ENCODE measurements at places on chromosomes 4 and X.
A peak's percentile ranks its signal among the peaks of the same experiment; 100 is the strongest.

- DNase-seq: no peak
Observed at GRCh38 chr4:11469650-11470437, 41.1 kb upstream of the HS3ST1 start.

- no peak for DNase-seq
Observed at GRCh38 chr4:189804894-189805293, 135.8 kb upstream of the FRG1 start.

DNA sequence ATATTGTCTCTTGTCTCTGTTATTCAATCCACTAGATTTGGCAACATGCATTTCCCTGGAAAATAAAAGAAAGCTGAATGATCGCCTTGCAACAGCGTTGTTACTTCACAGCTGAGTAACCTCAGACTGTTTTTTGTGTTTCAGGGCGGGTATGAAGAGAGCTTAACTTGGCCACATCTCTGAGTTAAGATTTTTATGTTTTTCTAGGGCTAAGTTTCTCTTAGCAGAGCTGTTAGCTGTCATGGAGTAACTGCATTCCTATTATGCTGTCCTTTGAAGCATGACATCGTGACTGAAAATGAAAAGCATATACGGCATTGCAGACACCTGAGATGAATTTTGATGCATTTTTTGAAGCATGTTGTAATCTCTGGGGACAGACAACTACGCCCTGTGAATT, 1798.9 kb downstream of the PCDH7 start:
- DNase-seq: no peak

DNA sequence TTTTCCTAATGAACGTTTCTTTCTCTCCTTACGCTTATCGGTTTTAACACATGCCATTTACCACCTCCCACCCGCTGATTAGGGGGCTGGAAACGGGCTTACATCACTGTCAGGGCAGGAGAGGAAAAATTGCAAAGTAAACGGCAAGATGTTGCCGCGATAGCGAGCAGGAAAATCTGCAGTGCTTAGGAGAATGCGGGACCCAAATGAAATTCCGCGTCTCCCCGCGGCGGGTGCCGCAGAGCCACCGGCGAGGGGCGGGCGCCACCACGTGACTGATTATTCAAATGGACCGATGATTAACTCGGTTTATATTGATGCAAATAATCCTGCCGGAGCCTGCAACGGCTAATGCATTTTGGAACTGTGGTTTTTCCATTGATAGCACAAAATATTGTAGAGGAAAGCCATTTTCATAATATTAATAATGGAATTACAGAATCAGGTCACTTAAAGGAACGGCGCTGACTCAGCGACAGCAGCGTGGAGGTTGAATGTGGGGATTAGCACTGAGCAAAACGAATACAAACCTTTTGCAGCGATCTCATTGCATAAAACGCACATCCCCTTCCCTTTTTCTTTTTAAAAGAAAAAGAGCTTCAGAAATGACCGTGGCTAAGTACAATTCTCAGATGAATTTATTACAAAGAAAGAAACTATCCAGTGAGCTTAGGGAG, 224.2 kb downstream of the STIM2 start:
- DNase-seq: peak; percentile 14

DNA sequence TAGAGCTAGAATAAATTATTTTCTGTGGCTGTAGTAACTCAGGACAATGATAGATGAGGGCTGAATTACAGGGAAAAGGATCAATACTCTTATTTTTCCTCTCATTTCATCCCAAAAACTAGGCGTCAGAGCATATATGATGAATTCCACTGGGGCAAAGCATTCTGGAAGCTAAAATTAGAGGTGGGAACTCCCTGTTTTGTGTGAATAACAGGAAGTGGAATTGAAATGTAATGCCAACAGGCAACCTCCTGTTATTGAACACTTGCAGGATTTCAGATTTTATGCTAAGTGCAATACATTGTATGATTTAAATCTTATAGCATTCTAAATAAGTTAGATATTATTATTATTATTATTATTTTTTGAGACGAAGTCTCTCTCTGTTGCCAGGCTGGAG, 20.9 kb downstream of the HSD17B11 start:
- DNase-seq: no peak

DNA sequence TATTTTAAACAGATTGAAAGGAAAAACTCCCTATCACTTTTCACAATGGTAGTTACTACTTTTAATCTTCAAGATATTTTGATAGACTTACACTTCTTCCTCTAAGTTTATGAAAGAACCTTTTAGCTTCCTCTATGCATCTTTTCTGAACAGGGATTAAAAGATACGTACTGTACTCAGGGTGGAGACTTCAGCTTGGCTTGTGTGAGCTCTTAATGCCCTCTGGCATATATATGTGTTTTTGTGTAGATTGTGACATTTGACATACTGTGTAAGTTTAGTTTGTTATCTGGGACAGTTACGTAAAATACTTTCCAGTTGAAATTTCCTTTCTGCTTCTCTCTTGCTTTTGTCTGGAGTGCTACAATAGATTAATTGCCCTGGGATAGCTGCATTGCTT, 109.3 kb upstream of the NUDT6 start:
- no peak for DNase-seq

DNA sequence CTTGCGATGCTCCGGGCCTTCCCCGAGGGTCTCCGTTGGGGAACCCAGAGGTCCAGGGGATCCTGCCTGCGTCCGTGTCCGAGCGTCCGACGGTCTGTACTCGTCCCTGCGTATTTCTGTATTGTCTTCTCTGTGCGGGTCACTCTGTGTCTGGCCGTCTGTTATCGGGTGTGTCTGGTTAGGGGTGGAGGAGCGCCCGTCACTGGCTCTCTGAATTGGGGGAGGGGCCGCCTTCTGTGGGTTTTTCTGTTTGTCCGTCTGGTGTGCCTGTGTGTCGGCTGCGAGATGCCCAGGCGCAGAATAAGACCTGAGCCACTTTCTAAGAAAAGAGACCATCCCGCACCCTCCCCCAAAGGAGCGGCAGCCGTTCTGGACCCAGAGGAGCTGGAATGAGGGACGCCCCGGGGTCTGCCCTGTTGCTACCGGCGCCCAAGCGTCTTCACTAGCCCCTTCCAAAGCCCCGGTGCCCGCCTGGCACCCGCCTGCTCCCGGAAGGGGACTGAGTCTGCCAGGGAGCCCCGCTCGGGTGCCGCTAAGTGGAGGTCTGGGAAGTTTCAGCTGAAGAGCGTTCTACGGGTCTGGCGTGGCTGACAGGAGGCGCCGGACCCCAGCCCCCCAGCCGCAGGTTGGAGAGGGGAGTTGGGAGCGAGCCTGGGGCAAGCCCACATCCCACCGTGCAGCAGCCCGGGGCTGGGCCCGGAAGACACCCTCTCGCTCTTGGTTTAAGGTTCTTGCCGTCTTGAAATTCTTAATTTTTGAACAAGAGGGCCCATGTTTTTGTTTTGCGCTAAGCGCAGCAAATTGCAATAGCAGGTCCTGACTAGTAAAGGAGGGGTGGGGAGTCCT, 1.0 kb upstream of the OTOP1 start:
- DNase-seq: no peak

DNA sequence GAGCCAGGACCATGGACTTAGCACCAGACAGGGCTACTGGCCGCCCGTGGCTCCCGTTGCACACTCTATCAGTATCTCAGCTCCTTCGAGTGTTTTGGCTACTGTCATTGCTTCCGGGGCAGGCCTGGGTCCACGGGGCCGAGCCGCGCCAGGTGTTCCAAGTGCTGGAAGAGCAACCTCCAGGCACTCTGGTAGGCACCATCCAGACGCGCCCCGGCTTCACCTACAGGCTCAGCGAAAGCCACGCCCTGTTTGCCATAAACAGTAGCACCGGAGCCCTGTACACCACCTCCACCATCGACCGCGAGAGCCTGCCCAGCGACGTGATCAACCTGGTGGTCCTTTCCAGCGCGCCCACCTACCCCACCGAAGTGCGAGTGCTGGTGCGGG, 1.6 kb downstream of the FAT4 start:
- DNase-seq: no peak

DNA sequence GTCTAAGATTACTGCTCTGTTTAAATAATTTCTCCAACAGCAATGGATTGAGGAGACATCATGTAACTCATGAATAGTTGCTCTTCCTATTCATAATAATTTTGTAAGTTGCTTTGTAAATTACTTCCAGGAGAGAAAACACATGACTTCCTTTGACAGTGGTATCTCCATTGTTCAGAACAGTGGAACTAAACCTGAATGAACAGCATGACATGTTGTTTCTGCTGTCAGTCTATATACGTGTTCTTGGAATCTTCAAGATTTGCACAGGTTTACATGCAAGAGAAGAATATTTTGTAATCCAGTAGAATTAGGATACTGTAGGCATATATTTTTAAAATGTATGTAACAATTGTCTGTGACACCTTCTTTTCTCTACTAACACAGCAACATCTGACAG, 618.8 kb upstream of the GRID2 start:
- DNase-seq: no peak

GRCh38 chr4:172344308-172344938, 531.2 kb downstream of the GALNTL6 start:
- no peak for DNase-seq

DNA sequence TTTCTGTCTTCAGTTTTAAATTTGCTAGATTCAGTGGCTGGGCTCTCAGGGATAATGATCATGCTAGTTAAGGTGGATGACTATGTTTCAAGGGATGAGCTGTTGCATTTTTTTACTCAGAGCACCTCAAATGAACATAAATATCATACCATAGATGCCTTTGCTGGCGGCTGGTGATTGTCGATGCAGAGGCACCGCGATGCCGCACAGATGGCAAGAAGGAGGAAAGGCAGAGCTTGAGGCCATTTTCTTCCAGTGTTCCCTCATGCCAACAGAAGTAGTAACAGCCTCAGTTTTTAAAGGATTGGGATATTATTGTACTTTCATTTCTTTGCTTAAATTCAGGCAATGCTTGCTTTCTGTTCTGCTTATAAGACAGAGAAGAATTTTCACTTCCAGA, 654.7 kb upstream of the IGFBP7 start:
- DNase-seq: no peak

DNA sequence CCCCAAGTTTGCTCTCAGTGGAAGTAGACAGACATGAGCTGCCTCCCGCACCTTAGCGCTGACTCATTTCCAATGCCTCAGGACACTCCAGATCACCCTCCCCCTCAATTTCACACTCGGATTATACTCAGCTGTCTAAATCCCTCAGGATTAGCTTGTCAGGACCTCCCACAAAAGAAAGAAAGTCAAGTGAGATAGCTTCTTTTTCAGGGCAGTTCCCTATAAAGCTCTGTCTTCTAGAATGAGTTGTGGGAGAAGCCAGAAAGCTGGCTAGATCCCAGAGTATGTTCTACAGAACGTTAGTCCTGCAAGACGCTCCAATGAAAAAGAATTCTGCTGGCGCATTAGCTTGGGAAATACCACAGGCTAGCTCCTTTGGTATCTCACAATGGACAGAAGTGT, 51.2 kb upstream of the MTNR1A start:
- no peak for DNase-seq

DNA sequence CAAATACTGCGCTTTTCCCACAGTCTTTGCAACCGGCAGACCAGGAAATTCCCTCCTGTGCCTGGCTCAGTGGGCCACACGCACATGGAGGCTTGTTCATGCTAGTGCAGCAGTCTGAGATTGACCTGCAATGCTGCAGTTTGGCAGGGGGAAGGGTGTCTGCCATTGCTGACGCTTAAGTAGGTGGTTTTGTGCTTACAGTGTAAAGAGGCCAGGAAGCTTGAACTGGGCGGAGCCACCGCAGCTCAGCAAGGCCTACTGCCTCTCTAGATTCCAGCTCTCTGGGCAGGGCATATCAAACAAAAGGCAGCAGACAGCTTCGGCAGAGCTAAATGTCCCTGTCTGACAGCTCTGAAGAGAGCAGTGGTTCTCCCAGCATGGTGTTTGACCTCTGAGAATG, 390.5 kb upstream of the TECRL start:
- DNase-seq: no peak

DNA sequence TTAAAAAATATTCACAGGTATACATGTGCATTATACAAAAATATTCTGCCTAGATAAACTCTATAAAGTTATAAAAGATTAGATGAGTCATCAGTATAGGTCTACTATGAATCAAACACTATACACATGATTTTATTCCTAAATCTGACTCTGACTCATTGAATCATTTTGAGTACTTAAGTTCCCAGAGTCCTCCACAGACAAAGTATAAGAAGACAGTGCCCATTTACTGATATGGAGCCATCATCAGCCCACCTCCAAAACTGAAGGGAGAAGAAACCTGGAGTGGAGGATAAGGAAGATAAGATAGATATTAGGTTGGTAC, 28.7 kb upstream of the ANTXR2 start:
- no peak for DNase-seq

- no peak for DNase-seq
Observed at GRCh38 chrX:103716962-103717361, 6.3 kb downstream of the TMEM31 start.

GRCh38 chr4:173332021-173332487, 2.1 kb downstream of the HMGB2 start:
- no peak for DNase-seq

- DNase-seq: no peak
Observed at GRCh38 chr4:81180916-81181315, 34.1 kb downstream of the PRKG2 start.

- no peak for DNase-seq
Observed at GRCh38 chrX:72392042-72392441, 86.3 kb upstream of the CITED1 start.

- DNase-seq: no peak
Observed at GRCh38 chr4:168535689-168536088, 38.8 kb downstream of the PALLD start.

GRCh38 chrX:78574306-78574705, 84.8 kb downstream of the RTL3 start:
- no peak for DNase-seq

DNA sequence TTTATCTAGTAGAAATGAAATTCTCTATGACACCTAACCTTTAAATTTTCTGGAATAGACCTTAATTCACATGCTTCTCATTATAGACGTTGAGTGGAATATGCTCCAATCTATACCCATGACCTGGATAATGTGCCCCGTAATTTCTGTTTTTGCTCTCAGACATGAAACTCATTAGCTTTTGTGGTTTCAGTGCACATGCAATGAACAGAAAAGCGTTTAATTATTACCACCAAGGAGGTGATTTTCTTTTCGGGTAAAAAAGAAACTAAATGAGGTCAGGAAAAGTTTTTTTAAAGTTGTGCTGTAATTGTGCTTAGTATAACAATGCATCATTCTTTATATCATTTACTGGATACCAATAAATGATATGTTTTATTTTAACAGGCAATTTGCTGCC, 1703.9 kb upstream of the TENM3 start:
- DNase-seq: no peak

GRCh38 chr4:4395371-4395770, 8.5 kb downstream of the NSG1 start:
- no peak for DNase-seq

DNA sequence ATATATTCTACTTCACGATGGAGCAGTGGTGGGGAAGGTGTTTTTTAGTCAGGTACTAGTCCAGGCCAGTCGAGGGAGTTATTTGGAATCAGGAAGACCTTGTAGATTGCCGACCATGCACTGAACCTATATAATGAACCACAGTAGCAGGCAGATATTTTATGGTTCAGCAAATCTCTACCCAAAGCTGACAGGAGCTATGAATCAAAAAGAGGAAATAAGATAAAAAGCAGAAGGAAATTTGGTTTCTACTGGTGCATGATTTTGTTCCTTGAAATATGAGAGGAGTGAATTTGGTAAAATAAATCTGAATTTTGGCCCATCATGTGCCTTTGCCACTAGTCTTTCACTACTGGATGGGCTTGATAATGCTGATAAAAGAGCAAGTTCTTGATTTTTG, 924.3 kb upstream of the DIAPH2 start:
- no peak for DNase-seq

- no peak for DNase-seq
Observed at GRCh38 chrX:128622296-128622695, 570.1 kb upstream of the ACTRT1 start.

All from stimulated activated CD4-positive, alpha-beta T cell treated with anti-CD3 and anti-CD28 coated beads, Interleukin-12 subunit alpha, Interleukin-12 subunit beta, amount 100 ng/mL, for 24 hours (primary cell).